ENCODE measurements at places on chromosomes 16 and 17.

GRCh38 chr17:49117587-49118230, 14.9 kb upstream of the B4GALNT2 start:
- no peak for DNase-seq

GRCh38 chr17:69608808-69609472, 194.4 kb downstream of the MAP2K6 start:
- peak; percentile 36 for DNase-seq

DNA sequence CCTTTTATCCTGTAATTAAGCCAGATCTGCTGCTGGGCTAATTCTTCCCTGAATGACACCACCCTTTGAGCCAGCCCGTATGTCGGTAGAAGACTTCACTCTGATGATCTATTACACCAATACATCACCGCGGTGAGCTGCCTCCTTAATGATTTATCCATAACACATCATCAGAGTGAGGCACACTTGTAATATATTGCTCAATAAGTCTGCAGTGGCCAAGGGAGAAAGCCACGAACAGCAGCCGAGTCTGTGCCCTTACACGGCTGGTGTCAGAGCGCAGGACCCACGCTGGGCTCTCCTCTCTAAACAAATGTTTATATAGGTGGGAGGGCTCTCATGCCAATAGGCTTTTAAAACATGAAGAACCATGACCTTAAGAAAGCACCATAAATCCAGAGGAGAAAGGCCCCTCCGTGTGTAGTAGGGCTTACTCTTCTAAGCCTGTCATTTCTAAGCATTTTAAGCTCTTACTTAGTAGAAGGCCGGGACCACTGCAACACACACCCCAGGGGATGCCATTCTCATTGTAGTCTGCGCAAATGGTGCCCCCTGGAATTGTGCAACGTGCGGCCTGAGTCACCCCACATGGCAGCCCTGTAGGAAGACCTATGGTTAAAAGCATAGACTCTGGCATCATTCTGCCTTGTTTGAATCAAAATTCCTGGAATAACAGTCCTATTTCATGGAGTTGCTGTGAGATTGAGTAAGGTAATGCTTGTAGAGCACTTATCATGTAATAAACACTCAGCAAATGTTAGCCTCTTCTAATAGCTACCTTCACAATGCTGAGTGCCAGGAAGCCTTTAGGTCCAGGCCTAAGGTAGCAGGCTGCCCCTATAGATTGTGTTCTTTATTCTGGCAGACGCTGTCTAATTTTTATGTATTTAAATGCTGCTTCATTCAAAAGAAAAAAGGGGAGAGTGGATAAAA, 26.1 kb downstream of the MRPS23 start:
- no peak for DNase-seq

DNA sequence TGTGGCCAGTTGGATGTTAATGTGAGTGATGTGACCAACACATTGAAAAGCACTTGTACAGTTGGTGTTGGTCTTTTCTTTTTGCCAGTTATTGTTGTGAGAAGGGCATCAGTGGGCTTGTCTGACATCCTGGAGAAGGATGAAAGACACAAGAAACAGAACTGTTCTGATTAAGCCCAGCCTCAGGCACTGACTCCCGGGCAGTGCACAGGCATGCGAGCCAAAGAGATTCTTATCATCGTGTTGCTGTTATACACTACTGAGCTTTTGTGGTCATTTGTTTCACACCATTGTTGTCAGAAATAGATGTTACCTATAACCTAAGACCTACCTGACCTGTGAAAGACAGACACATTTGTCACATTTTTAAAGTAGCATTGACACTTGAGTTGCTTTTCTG, 236.8 kb upstream of the CA10 start:
- DNase-seq: no peak

DNA sequence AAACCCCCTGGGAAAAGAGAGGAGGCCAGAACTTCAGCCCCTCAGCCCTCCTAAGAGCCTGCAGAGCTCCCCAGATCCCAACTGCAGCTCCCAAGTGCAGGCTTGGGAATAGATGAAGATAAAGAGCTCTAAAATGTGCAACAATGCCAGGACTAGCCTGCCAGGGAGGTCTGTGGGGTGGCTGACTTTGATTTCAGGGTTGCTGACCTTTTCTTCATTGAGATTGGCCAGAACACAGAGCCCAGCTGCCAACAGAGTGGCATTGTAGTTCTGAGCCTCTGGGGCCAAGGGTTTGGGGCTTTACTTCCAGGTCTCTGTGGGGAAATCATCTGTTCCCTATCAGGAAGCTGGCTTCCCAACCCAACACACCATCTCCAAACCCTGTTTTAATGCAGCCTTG, 120.6 kb downstream of the COPRS start:
- DNase-seq: no peak

GRCh38 chr16:58433569-58433951, 41.3 kb downstream of the GINS3 start:
- no peak for DNase-seq

- DNase-seq: no peak
These were observed 47.0 kb downstream of the BCAS3 start for GRCh38 chr17:60724647-60725046.

GRCh38 chr16:53417011-53417410, 17.3 kb upstream of the RBL2 start:
- no peak for DNase-seq

GRCh38 chr16:28842696-28843095, 3.5 kb downstream of the TUFM start:
- no peak for DNase-seq

DNA sequence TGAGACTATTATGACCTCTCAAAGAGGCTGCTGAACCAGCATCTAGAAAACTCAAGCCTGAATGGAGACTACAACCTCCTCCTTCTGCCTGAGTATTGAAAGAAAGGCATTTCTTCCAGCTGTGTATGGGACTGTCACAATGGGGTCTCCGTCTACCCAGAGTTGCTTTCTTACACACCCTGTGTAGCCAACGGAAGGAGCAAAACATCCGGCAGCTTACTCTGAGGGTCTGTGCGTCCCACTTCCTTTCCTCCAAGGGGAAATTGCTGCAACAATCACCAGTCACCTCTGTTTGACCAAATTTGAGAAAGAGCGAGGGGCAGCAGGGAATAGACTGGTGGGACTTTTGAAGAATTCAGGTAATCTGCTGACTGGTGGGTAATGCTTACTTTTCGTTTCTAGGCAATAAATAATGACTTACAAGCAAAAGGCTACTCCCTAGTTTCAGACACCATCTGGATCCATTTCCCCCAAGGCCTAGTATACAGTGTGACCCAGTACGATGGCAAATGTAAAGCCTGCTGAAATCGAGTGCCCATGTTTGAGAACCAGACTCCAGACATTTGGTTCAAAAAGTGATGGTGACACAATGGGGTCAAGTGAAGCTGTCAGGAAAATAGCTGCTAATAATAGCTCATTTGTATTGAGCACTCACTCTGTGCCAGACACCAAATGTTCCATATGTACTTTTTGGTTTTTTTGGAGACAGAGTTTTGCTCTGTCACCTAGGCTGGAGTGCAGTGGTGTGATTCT, 81.7 kb downstream of the YPEL2 start:
- no peak for DNase-seq

DNA sequence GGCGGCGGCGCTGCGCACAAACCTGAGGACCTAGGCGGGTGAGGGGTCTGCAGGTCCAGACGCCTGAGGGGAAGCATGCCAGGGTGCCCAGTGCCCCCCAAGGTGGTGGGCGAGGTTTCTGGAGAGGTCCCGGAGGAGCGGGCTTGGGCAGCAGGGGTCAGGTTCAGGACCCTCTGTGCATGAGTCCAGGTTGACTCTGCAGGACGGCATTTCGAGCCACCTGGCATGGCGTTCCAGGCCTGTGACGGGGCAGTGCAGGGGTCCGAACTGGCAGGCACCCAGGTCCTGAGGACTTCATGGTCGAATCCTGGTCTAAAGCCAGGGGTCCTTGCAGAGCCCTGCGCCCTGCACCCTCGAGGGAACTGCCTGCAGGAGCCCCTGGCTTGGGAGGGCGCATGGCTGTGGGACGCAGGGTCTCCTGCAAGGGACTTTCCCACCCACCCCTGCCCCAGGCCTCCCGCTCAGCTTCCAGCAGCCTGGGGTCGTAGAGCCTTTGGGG, 3.5 kb downstream of the SLC16A3 start:
- DNase-seq: no peak

- no peak for DNase-seq
These were observed 96.3 kb downstream of the GSG1L start for GRCh38 chr16:27967169-27967568.

DNA sequence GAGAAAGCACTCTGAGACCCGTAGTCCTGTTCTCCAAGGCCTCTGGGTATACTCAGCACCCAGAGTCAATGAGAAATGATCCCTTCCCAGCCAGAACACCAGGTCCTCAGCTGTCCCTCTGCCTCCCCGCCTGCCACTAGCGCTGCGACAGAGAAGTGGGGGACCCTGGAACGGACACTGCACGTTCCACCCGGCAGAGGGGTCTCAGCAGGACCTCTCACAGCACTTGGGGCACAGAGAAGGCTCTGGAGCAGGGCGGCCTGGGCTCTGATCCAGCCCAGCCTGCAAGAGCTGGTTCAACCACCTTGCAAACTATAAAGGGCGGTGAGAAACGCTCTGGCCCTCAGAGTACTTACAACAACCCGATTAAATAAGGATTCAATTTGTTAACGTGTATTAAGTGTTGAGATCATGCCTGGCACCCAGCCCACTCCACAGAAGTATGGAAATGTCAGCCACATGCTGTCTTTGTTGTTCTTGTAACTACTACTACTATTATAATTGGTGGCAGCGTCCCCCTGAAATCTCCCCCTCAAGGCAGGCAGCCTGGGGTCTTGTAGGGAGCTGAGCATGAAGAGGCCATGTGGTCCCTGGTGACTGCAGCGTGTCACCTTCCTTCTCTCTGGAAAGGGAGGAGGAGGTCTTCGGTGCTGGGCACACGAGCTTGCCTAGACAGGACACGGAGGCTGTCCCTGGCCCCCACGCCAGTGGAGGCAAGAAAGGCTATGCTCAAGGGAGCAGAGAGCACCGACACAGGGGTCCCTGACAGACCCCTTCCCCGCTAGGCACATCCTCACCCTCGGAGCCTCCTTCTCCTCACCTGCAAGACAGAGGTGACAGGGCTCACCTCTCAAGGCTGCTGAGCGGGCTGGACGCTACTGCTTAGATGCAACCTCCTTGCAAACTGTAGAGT, 2.4 kb downstream of the OSGIN1 start:
- DNase-seq: no peak
